ENCODE measurements at places on chromosomes 7 and 10. TPM values are rescaled to one million over a fixed set of nuclear protein-coding genes. Genes with fewer than 3 reads are reported as not detected.
A peak's percentile ranks its signal among the peaks of the same experiment; 100 is the strongest.

The CDK6 gene
- 2.0 TPM for polyA plus RNA-seq

The GIMAP1 gene
- polyA plus RNA-seq: 4.3 TPM

The PSMC2 gene
- 94.3 TPM for polyA plus RNA-seq

The LIPM gene
- polyA plus RNA-seq: 0.13 TPM

The SPDYE2 gene
- 0.04 TPM for polyA plus RNA-seq

The ABCC2 gene
- 5.6 TPM for polyA plus RNA-seq

DNA sequence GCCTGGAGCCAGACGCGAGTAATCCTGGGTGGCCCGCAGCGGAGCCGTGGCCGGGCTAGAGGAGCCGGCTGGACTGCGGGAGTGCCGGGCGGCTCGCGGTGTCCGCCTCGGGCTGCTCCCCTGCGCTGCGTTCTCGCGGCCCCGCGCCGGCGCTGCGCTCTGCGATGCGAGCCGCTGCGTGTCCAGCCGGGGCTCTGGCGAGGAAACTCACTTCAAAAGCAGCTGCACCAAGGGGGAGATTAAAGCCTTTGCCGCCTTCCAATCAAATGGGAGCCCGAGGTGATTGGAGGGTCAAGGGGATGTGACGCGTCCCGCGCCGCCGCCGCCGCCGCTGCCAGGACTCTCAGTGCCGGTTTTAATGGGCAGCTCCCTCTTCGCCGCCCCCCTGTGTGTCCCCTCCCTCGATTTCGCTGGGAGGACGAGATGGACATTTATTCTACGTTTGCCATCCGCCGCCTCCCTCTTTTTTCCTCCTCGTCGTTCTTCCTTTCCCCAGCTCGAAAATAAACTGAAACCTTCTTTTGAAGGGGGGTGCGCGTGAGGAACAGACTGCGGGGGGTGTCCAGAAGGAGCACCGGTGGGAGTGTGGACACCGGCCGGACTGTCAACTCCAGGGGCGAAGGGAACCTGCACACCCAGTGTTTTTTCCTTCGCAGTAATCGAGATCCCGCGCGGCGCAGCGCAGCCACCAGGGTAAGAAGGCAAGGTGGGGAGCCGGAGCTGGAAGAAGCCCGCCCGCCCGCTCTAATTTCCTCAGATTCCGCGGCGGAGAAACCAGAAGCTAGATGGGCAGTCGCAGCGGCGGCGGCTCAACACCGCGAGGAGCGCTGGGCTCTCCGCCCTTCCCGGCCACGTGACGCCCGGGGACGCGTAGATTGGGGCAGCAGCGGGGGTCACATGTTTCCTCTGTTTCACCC lies at the start of gene ZNF503:
Gene ZNF503 (minus strand): TSS at position 196 of the 917 bp plus-strand sequence. CDS start 345 bp downstream, outside the sequence.
- no peaks in the 10 kb centered on the region for H3K4me1 ChIP-seq
- H3K27ac ChIP-seq: peak within 1 kb of the TSS; percentile 94
- peak; percentile 92 for DNase-seq
- H3K36me3 ChIP-seq: no peaks in the 10 kb centered on the region
- H3K27me3 ChIP-seq: no peaks in the 10 kb centered on the region

DNA sequence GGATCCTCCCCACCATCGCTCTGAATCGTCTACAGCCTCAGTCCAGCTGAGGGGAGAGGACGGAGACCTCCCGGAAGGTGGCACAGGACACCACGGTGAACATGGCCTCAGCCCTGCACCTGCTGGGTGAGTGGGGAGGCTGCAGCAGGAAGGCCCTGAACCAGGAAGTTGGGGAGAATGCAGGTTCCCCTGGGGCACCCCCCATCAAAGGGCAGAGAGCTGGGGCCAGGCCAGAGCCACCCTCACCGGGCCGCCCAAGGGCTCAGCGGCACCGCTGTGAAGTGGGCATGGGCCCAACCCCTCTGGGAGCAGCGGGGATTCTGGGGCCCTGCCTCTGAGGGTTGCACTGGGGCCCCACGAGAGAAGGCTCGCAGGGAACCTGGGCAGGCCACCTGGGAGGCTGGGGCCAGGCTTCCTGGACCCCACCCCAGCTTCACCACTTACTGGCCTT lies 98.7 kb downstream of the MICALL2 start:
- no peaks in the 10 kb centered on the region for H3K4me1 ChIP-seq
- no peak overlapping the region for H3K4me3 ChIP-seq
- H3K36me3 ChIP-seq: no peaks in the 10 kb centered on the region
- no peak for DNase-seq
- no peak overlapping the region for H3K27ac ChIP-seq

GRCh38 chr7:19248681-19249080 lies 103.5 kb upstream of the FERD3L start:
- H3K27ac ChIP-seq: no peak overlapping the region
- H3K4me3 ChIP-seq: no peak overlapping the region
- H3K36me3 ChIP-seq: no peaks in the 10 kb centered on the region
- H3K4me1 ChIP-seq: no peaks in the 10 kb centered on the region
- no peaks in the 10 kb centered on the region for H3K27me3 ChIP-seq
- no peak for DNase-seq

- H3K4me3 ChIP-seq: no peak overlapping the region
- no peak for DNase-seq
- no peak overlapping the region for H3K27ac ChIP-seq
Observed at GRCh38 chr7:91212582-91212981, 51.7 kb upstream of the FZD1 start.

DNA sequence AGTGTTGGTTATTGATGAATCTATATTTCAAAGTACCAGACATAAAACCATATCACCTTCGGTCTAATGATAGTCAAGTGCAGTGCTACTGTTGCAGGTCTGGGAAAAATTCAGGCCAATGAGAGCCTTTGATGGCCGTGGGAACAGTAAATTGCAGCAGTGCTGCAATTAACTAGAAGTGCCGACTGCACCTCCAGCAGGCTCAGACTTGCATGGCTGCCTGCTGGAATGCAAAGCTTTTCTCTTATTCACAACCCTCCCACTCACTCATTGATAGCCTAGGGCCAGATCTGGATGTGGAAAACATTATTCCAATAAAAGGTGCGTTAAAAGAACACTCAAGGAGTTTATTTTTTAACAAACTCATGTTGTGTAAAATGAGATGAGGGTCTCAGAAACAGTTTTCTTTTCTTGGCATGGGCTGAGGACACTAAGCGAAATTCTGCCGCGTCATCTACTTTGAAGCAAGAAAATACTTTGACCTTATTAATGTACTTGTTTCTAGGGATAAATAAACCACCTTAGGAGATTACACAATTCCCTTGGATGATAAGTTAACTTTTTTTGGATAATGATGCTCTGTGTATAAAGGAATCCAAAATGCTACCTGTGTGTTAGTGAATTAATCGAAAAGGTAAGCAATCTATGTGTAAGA lies 17.1 kb downstream of the PLXDC2 start:
- H3K4me3 ChIP-seq: no peak overlapping the region
- H3K27ac ChIP-seq: no peak overlapping the region
- H3K4me1 ChIP-seq: no peaks in the 10 kb centered on the region
- DNase-seq: no peak
- no peaks in the 10 kb centered on the region for H3K27me3 ChIP-seq

GRCh38 chr10:99562631-99563030 lies 29.9 kb downstream of the NKX2-3 start:
- H3K27ac ChIP-seq: no peak overlapping the region
- H3K36me3 ChIP-seq: no peaks in the 10 kb centered on the region
- peaks cover 10% of the 10 kb centered on the region for H3K27me3 ChIP-seq
- no peak overlapping the region for H3K4me3 ChIP-seq
- no peak for DNase-seq

DNA sequence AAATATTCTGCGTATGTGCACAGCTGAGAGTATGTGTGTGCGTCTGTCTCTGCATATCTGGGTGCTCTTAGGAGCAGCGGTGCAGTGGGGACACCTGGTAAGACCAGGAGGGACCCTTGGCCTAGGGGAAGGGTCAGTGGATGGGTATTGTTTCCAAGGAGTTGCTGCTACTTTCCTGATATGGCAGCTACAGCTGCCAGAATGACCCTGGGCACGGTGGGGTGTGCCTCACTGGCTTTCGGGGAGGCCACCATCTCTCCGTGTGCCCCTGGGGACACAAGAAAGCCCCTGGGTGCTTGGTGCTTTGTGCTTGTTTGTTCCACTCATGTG lies 8.6 kb downstream of the PFKFB3 start:
- H3K4me3 ChIP-seq: no peak overlapping the region
- H3K36me3 ChIP-seq: peaks cover 15% of the 10 kb centered on the region
- no peak for DNase-seq
- no peaks in the 10 kb centered on the region for H3K27me3 ChIP-seq
- peak overlapping the region; percentile 23 for H3K27ac ChIP-seq
- H3K4me1 ChIP-seq: peaks cover 2% of the 10 kb centered on the region

DNA sequence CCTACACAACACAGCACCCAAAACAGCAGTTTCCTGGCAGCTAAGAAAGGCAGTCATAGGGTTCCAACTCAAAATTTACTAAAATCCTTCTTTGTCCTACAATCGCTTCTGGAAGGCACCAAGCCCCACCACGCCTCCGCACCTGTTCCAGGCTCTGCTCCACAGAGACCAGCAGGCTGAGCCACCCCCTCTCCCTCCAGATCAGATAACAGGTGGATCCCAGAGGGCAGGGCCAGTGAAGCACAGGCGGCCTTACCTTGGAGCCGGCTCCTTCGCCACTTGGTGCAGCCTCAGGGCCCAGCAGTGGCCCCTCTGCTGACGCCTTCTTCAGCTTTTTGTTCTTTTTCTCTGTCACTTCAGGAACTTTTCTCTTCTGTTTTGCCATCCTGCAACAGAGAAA lies 33.0 kb downstream of the ZFAND2A start:
- H3K4me1 ChIP-seq: no peaks in the 10 kb centered on the region
- H3K36me3 ChIP-seq: peaks cover 2% of the 10 kb centered on the region

- H3K4me1 ChIP-seq: no peaks in the 10 kb centered on the region
- H3K4me3 ChIP-seq: no peak overlapping the region
- H3K36me3 ChIP-seq: no peaks in the 10 kb centered on the region
Observed at GRCh38 chr10:3640816-3641215, 144.2 kb downstream of the KLF6 start.

DNA sequence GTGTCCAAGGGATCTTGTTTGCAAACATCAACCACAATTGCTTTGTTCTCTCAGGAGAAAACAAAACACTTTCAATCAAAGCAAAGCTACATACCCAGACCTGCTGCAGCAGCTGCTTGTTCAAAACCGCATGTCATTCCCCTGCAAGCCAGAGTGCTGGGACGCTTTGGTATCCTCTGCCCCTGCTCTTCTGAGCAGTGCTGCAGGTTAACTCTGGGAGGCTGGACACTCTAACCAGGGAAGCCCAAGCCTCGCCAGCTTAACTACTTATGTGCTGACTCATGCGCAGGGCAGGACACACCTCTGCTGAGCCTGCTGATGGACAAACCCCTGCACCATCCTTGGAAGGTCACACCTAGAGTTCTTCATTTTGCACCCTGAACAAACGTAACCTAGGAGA lies 28.2 kb upstream of the ASAH2 start:
- no peak overlapping the region for H3K4me3 ChIP-seq
- H3K27me3 ChIP-seq: no peaks in the 10 kb centered on the region
- no peaks in the 10 kb centered on the region for H3K4me1 ChIP-seq
- no peak overlapping the region for H3K27ac ChIP-seq
- peak; percentile 19 for DNase-seq

DNA sequence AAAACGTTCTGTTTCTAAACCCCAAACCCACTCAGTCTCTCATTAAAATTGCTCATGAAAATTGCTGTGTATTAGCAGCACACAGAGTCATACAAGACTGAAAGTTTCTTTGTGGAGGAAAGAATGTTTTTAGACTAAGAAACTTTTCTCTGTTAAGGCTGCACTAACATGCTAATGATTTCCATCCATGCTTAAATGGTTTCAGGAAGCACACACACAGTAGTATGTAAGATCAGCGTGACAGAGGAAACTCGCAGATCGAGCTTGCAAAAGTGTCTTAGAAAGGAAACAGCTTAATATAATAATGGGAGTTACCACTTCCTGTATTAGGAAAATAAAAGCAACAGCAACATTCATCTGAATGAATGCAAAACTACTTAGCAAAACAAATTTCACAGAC lies 112.7 kb downstream of the ICA1 start:
- no peaks in the 10 kb centered on the region for H3K27me3 ChIP-seq
- DNase-seq: no peak
- no peaks in the 10 kb centered on the region for H3K36me3 ChIP-seq
- H3K4me1 ChIP-seq: no peaks in the 10 kb centered on the region

DNA sequence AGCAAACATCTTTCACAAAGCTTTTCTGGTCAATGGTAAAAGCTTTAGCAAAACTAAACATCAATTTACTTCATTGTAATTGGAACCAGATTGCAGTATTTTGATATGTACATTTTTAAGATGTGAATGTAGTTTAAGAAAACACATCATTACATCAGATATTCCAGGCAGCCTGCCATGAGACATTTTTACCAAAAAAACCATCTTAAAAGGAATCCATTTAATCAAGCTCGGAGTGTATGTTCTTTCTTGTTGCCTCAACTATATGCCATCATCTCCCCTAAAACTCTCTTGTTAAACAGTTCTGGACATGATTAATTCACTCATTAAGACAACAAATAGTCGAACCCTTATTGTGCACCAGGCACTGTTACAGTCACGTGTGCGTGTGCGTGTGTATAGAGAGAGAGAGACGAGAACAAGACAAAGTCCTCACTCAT lies 97.5 kb downstream of the UBE2H start:
- H3K27me3 ChIP-seq: no peaks in the 10 kb centered on the region
- no peak for DNase-seq
- no peaks in the 10 kb centered on the region for H3K36me3 ChIP-seq
- H3K4me1 ChIP-seq: peaks cover 10% of the 10 kb centered on the region
- H3K4me3 ChIP-seq: no peak overlapping the region

DNA sequence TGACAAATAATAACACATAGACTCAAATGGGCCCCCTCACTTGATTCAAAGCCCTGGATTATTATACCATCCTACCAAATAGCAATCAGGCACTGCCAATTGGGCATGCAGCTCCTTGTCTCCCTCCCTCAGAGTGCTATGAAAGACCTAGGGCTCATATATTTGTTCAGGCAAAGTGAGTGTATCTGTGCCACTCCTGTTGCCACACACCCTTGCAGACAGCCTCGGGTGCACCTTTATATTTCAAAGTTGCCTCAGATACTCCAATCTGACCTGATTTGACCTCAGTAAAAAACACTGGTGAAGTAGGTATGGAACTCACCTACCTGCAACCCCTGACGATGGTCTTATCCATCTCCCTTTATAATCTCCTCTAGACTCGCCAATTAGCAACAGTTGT lies 3.0 kb upstream of the NAMPT start:
- H3K4me3 ChIP-seq: no peak overlapping the region
- H3K27me3 ChIP-seq: no peaks in the 10 kb centered on the region
- H3K4me1 ChIP-seq: peaks cover 4% of the 10 kb centered on the region
- no peaks in the 10 kb centered on the region for H3K36me3 ChIP-seq
- DNase-seq: peak; percentile 50
- H3K27ac ChIP-seq: no peak overlapping the region

GRCh38 chr10:53894145-53894544 lies 906.9 kb downstream of the PCDH15 start:
- no peaks in the 10 kb centered on the region for H3K36me3 ChIP-seq
- H3K27ac ChIP-seq: no peak overlapping the region
- no peaks in the 10 kb centered on the region for H3K4me1 ChIP-seq

- no peaks in the 10 kb centered on the region for H3K4me1 ChIP-seq
- no peak overlapping the region for H3K4me3 ChIP-seq
- H3K27me3 ChIP-seq: no peaks in the 10 kb centered on the region
Observed at GRCh38 chr10:58820861-58821751, 308.4 kb downstream of the BICC1 start.

Data from small intestine (tissue), 16 donors.